ENCODE measurements at places on chromosomes 2 and 18.

GRCh38 chr2:219175486-219175885, 1.2 kb downstream of the CNPPD1 start:
- no peak for DNase-seq

DNA sequence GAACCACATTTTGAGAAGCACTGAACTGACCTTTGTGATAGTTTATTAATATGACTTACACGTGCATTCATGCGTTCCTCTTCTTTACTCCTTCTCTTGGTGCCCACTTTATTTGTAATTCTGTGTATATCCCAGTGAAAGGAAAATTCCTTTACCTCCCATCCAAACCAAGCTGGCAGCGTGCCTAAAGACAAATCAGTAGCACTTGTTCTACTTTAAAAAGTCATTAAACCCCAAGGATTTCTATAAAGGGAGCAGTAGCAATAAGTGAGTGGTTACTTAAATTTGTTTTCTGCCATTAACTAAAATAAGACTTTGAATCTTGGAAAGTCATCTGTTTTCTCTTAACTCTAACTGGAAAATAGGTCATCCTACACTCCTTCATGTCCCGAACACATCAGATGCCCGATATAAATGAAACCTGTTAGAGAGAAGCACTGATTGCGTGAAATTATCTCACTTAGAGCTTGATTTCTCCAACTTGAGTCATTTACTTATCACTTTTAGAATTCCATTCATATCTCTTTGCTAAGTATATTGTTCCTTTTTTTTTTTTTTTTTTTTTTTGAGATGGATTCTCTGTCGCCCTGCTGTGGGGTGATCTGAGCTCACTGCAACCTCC, 10.7 kb downstream of the PIK3C3 start:
- no peak for DNase-seq

- no peak for DNase-seq
Measured at GRCh38 chr2:11417946-11418585, 47.9 kb downstream of the E2F6 start.

- DNase-seq: no peak
Measured at GRCh38 chr2:225600865-225601264, 201.4 kb downstream of the NYAP2 start.

DNA sequence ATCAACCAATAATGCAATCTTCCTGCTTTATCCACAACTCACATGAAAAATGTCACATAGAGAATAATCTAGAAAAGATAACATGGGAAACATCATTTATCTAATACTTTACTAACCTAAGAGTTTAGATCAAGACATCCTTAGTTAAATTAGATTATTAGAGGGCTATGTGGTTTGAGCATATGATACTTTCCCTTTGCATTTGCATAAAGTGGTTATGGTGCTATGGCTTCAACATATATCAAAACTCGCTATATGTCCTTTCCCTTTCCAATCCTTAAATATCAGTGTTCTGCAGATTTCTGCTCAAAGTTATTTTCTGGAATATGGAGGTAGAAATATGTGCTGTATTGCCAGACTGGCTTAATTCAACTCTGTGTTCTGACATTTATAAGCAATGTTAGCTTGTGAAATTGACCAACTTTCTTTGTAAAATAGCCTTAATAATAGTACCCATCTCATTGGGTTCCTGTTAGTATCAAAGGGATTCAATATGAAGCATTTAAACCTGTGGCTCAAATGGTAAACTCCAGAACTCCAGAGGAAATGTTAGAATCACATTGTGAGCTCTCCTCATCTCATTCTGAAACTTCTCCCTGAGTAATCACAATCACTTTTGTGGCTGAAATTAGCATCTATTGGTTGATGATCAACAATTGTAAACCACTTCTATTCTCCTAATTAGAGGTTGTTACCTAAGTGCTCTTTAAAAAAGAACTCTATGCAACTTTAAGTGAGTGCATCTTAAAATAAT, 1089.9 kb upstream of the SLC39A10 start:
- no peak for DNase-seq

DNA sequence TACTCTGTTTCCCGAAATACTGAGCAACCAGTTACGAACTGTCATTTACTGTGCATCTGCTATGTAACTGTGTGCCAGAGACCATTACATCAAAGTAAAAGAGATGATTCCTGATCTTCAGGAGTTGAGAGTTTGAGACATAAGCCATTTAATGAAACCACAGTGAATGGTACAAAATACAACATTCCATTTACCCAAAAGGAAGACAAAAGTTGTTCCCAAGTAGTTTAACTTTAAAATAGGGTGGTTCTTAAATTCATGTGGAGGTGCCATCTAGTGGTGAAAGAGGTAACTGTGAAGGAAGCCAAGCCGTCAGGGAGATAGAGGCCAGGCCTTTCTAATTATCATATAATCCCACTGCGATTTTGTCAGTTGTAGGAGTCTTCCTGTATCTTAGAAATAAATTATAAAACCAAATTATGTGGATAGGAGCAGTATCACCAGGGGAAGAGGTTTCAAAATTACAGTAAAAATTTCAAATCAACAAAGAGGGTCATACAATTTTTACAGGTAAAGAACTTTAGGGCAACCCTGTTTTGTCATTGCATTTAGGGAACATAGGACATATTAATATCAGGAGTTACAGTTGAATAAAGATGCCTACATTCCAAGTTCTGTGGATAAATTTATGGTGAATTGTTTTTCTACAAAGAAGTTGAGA, 67.7 kb downstream of the EPAS1 start:
- no peak for DNase-seq

DNA sequence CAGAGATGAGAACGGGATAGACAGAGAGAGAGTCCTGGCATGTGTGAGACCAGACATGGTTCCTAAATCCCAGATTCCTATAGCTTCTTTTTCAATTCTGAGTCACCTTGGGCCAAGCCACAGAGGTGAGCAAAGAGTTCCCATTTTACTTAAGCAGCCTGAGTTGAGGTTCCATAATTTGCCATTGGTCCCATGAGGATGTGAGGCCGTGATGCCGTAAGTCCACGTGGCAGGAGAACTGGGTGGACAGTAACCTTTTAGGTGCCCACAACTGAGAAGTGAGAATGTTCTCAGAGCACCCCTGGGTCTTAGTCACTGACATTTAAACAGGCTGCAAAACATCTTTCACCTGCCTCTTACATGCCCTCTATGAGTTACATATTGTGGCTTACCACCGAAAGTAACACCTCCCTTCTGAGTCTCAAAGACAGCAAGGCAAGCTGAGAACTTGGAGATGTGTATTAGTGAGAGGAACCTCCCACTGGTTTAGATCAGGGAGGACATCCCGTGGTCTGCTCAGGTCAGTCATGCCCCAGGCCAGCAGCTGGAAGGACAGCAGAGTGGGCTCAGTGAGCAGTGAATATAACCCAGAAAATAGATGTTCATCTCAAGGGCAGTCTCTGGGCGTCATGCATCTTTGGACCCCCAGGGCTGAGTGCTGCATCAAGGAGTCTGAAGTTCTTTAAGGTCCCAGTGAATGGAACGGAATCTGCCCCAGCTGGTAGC, 127.9 kb upstream of the LGALSL start:
- peak; percentile 66 for DNase-seq

DNA sequence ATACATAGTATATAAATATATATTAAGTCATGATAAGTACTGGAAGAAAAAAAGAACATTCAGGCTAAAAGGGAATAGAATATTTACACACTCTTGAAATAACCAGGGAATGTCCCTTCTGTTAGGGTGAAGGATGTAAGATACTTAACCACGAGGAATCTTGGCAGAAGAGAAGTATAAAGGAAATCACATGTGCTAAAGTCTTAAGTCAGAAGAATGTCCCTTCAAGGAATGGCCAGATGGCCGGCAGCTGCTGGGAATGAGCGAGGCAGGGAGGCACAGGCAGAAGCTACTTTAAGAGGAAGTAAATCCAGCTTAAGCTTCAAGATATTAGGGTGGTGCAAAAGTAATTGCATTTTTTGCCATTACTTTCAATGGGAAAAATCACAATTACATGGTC, 5.5 kb downstream of the CCDC102B start:
- no peak for DNase-seq

GRCh38 chr2:233049194-233049761, 10.9 kb upstream of the INPP5D start:
- no peak for DNase-seq

DNA sequence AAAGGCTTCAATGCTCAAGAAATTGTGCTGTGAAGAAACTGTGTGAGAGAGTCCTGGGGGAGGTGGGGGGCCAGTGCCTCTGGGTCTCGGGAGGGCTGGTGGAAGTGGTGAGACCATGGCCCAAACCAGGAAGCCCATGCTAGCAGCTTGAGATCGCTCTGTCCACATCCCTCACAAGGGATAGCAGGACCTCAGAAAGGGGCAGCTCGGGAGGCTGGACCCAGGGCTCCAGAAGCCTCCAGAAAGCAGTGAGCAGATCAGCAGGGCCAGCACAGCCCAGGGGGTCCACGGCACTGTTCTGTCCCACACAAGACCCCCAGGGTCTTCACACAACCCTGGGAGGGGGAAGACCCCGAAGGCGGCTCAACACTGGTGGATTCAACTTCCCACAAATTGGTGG, 24.1 kb downstream of the ST8SIA5 start:
- no peak for DNase-seq

GRCh38 chr18:9494778-9495331, 19.5 kb downstream of the RALBP1 start:
- DNase-seq: no peak

DNA sequence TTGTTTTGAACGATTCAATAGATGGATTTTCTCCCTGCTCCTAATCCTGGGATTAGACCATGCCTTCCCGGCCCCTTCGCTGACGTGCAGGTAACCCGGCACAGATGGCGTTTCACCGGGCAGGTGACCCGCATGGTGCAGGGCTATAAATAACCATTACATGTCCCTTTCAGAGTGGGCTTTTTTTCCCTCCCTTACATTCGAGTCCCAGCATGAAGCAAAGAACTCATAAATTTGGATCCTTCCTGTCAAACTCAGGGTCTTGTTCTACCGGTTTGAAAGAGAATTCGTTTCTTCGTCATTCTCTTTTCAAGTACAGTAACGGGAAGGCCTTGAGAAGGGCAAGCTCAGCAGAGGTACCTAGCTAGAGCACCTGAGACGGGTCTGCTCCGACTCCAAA, 46.1 kb downstream of the EDAR start:
- DNase-seq: no peak

- DNase-seq: no peak
Measured at GRCh38 chr2:129191530-129191929, 787.9 kb upstream of the RAB6C start.
